ENCODE measurements at places on chromosomes 3 and 15.

DNA sequence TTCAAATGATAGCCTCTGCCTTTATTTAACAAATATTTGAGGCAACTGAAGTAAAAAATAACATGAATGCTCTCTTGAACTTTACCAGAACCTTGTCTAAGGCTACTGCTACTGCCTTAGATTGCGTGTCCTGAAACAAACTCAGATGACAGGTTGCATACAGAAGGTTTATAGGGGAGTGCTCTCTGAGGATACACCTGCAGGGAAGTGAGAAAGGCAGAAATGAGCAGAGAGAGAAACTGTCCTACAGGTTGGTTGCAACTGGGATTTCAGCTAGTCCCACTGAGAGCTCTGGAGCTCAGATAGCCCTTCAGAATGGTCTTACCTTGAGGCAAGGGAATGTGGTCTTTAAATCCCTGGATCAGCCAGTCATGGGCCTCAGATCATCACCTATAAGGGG lies 165.5 kb downstream of the IL5RA start:
- no peak for DNase-seq

DNA sequence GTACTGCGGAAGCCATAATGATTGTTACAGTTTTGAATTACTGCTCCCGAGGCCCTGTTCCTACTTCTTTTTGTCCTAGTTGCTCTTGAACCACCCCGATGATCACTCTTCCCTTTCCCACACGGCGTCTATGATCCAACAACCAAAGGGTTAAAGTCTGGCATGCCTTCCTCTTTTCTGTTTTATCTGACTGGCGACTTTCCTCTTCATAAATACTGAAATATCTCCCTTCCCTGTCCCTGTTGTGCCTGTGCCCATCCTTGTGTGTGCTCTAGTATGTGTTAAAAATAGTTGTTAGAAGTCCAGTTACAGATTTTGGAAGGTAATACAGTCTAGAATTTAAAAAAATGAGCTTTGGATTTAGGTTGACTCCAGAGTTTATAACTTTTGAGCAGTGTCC lies 83.6 kb downstream of the AKAP13 start:
- DNase-seq = no peak

- DNase-seq = no peak
Observed at GRCh38 chr3:117589454-117589853, 879.9 kb downstream of the TUSC7 start.

- no peak for DNase-seq
Observed at GRCh38 chr3:141272906-141273662, 41.5 kb downstream of the PXYLP1 start.

DNA sequence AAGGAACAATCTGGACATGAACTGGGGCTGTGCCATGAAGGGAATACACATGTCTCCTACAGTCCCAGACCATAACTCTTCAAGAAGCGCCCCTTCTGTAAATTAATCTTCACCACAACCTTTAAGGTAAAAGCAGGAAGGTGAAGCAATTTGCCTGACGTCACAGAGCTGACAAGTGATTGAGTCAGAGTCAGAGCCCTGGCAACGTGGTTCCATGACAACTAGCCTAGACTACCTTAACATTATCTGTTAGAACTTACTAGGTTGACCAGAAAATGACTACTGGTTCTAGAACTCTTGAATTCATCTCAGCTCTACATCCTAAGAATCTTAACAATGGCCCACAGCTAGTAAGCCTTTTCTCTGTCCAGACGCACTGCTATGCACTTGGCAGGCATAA lies 124.6 kb downstream of the NTRK3 start:
- no peak for DNase-seq

- DNase-seq = no peak
Observed at GRCh38 chr15:58331560-58331912, 100.3 kb upstream of the LIPC start.

DNA sequence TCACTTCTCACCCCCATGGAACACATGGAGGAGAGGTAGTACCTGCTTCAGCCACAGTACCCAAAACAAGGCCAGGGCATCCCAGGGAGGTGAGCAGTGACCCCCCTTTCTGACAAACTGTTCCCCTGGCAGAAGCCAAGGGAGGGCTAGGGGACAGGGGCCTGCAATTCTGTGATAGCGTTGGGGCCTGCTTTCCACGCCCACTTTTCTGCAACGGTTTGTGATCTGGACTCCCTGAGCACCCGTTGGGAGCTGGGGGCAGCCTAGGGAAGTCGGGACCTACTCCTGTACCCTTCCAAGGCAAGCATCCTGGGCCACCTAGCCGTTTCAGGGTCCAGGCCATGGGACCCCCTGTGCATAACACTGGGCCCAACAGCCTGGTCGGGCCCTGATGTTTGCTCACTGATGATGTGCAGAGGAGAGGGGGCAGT lies 996 bp upstream of the DNAJA4 start:
- DNase-seq = no peak

- DNase-seq = no peak
Observed at GRCh38 chr3:39121621-39122020, 14.1 kb downstream of the TTC21A start.

DNA sequence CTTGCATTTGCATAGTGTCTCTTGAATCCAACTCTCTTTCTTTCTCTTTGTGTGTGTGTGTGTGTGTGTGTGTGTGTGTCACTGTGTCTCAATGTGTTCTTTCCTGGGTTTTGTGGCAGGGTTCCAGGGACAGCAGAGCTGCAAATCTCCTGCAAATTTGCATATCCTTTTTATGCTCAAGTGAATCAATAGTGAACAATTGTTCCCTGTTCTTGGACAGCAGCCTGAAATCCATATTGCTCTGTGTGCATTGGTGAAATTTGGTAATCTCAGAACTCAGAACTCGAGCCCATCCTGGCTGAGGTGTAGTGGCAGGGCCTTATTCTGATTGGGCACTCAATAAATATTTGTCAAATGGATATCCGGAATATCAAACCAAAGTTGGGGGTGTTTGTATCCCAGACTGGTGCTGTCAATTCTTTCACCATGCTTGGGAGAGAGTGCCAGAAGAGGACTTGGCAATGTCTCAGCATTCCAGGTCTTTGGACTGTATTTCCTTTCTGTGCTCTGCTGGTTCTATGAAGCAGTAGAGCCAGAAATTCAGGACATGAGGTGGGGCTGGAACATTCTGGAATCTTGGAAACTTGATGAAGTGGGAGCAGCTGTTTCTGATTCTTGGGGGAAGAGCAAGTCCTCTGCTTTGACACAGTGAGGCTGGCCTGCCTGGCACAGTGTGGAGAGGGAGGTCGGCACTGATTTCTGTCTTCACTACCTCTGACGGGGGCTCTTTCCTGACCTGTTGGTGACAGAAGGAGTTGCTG lies 380.6 kb upstream of the C2CD4B start:
- no peak for DNase-seq

All from stimulated activated CD8-positive, alpha-beta memory T cell treated with anti-CD3 and anti-CD28 coated beads, Interleukin-15, amount 100 ng/mL, for 1 hour (primary cell).